ENCODE measurements at places on chromosomes 5 and 9. TPM values are rescaled to one million over a fixed set of nuclear protein-coding genes. Genes with fewer than 3 reads are reported as not detected.

GRCh38 chr5:66702426-66702825 lies 106.2 kb downstream of the MAST4 start:
- no peak for DNase-seq

DNA sequence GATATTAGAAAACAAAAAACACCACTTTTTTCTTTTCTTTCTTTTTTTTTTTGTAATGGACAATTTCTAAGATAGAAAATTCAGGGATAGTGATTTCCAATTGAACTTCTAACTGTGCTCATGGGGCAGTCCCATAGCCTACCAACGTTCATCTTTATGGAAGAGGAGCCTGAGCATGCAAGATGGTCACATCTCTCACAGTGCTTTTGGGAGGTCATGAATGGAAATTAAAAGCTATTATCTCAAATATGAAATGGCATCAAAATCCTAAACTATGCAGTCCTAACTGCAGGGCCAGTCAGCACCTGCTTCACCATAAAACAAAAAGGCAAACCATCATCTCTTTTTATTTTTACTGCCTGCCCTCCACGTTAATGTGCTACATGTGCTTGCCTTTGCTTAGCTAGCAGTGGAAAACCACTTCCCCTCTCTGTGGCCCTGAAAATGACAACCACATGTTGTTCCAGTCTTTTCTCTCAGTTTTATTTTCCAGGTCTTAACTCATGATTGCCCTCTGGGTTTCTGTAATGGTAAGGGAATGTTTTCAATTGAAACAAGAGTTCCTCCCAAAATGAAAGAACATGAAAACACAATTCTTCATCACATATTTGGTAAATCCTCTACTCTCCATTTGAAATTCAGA lies 16.7 kb downstream of the IFNB1 start:
- no peak for DNase-seq

DNA sequence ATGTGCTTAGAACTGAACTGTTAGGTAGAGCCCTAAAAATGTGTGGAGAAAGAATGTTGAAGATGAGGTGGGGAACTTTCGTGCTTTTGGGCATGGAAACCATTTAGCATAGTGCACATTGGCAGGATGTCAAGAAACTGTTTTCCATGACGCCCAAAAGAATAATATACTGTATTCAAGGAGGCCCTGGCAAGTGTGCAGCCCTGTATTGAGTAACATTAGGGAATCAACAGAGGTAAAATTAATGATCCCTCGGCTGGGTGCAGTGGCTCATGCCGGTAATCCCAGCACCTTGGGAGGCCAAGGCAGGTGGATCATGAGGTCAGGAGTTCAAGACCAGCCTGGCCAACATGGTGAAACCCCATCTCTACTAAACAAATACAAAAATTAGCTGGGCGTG lies 20.9 kb upstream of the PLIN2 start:
- DNase-seq, result no peak

DNA sequence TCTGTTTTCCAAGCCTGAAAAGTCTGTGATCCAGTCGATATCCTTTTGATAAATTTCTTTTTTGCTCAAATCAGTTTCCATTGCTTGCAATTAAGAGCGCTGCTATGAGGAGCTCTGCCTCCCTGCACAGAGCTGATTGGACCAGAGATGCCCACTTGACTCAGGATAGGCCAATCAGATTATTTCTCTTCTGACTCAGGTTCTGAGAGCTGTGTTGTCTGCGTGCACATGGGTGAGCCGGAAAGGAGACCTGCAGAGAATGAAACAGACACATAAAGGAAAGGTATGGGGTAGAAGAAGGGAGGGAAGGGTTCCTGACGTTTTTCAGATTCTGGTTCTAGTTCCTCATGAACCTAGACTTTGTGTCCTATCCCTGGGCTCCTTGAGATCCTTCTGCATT lies 15.8 kb upstream of the FABP6 start:
- no peak for DNase-seq

GRCh38 chr5:135240781-135241360 lies 158.2 kb downstream of the MACROH2A1 start:
- DNase-seq, result no peak

The GZMA gene
- 4.7 TPM for total RNA-seq

The CCNJL gene
- 20.4 TPM for total RNA-seq

The CCDC192 gene
- total RNA-seq, result not detected

The EPB41L4B gene
- 8.4 TPM for total RNA-seq

Measured in upper lobe of left lung (tissue), 6 donors.